ENCODE measurements at places on chromosomes 5 and 9.

DNA sequence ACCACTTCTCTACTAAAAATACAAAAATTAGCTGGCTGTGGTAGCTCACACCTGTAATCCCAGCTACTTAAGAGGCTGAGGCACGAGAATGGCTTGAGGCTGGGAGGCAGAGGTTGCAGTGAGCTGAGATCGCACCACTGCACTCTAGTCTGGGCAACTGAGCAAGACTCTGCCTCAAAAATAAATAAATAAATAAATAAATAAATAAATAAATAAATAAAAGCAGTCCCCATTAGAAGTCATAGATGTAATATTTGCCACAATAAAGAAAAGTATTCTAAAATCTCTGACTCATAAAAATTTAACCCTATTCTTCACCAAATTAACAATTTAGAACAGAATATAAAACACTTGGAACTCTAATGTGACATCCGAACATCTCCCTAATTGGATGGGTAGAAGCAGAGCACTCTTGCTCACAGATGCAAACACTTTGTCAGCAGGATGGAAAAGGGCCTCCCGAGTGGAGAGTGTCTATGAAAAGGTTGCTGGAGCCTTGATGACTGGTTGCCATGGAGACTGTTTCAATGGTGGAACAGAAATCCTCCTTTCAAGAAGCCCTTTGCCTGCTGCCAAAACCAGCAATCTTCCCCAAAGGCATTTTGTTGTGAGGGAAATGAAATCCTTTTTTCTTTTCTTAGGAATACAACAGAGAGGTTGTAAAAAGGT, 38.9 kb upstream of the TRAF1 start:
- DNase-seq, result no peak

- no peak for DNase-seq
Measured at GRCh38 chr5:57174128-57174889, 450 bp downstream of the GPBP1 start.

- DNase-seq, result peak; percentile 48
Measured at GRCh38 chr5:139273322-139273571, 20.3 kb upstream of the MATR3 start.

DNA sequence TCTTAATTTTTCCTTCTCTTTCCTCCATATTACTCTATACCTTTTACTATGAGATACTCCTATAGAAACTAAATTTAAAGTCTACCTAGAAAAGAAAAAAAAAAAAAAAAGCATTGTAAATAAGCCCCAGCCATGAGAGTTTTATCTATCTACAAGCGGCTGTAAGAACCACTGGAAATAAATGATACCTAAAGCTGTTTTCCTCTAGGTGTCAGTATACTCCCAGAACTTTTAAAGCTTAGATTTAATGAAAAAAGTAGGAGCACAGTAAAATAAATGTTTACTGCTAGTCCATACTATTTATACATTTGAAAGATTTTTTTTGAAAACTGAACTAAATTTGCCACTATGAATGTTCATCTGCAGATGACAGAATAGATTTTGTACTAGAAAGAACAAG, 26.2 kb downstream of the TYRP1 start:
- DNase-seq, result no peak

DNA sequence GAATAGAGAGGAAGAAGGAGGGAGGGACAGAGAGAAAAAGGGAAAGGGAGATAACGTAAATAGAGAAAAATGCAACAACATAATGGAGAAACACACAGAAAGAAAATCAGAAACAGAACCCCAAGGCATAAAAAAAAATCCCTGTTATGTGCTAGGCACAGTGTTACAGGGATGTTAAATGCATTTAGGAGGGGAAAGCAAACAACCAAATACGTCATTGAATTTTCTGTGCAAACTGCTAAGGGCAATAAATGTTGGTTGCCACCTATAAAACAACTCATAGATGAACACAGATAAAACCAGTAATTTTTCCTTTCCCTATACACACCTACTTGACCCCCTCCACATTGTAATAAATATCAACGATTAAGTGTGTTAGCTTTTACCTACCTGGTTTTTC, 51.3 kb upstream of the ASTN2 start:
- peak; percentile 20 for DNase-seq

- no peak for DNase-seq
Measured at GRCh38 chr5:93746406-93747056, 5.1 kb upstream of the POU5F2 start.

- no peak for DNase-seq
Measured at GRCh38 chr5:24294333-24294732, 350.4 kb downstream of the CDH10 start.

Data from SHP77 (cell line).